Esophagus squamous epithelium (tissue), 5 donors: ENCODE measurements at places on chromosomes 12 and 14.

DNA sequence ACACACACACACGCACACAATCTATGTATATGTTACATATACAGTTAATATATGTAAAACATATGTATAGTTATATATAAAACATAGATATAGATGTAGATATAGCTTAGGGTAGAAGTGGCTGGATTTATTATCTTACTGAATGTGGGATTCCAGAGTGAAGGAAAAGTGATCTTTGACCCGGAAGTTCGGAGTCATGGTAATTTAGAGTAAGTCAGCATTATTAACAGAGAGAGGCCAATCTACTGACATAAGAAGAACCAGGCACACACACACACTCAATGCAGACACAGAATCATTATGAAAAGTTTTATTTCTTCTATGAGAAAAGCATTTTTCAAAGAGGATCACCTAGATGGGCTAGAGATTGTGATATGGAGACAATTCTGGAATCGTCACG, 384.2 kb upstream of the NOVA1 start:
- DNase-seq: no peak

- no peak for DNase-seq
These were observed 56.0 kb downstream of the MDGA2 start for GRCh38 chr14:47619392-47619791.

- no peak for DNase-seq
These were observed 169.0 kb downstream of the MON2 start for GRCh38 chr12:62635649-62636048.

DNA sequence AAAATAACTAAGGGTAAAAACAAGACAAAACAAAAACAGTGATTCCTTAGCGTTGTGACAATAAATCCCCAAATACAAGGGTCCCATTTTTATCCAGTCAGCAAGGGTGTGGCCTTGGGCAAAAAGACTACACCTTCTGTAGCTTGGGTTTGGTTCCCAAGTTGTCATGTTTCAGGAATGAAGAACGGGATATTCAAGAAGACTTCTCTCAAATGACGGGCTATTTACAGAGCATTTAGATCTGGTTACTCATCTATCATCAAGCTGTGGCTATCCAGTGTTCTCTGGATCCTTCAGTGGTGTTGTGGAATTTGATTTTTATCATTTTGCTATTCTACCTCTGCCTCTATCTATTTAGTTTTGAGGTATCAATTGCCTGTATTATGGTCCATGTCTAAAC, 219.7 kb downstream of the SLC25A21 start:
- no peak for DNase-seq

DNA sequence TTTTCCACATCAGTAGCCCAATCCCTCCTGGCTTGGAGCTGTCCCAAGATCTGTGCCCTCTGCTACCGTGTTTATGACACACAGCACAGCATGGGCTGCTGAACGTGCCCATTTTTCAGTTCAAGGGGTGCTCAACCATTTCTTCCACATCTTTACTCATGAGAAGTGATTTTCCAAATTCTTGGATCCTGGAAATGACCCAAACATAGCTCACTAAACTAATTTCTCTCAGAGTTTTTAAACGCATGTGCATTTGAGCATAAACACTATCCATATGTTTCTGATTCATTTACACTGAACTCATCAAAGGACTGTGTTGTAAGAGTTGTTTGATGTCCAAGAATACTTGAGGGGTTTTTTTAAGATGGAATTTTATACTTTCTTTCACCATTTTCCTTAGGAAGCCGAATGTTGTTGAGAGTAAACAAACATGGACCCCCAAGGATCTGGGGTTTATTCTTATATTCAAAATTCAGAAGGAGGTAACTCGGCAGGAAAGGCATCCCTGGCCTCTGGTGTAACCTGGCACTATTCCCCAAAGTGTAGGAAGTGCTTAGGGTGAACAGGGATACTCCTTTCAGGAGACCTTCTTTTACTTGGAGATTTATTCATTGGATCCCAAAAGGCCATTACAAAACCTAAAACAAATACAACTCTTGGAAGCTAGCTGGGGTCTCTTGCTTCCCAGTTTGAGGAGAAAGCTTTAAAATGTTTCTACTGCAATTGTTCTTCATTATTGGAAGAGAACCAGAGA, 215.0 kb downstream of the BMP4 start:
- no peak for DNase-seq

DNA sequence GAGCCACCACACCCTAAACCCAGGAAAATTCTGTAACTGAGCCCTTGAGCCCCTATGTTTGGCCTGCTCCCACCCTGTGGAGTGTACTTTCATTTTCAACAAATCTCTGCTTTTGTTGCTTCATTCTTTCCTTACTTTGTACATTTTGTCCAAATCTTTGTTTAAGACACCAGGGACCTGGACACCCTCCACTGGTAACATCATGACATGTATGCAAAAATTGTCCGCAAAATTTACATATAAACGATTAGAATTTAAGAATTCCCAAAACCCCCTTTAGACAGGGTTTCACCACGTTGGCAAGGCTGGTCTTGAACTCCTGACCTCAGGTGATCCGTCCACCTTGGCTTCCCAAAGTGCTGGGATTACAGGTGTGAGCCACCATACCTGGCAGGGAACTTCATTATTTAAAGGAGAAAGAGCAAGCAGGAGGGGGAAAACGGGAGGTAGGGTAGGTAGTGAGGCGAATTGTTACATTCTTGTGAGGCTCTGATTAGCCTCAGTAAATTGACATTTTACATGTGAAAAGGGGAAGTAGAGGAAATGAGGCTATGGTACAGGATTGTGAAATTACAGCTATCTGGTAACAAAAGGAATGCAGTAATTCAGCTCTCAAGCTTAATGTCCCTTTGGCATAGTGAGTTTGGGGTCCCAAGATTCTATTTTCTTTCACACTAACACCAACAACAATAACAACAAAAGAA, 27.6 kb downstream of the TUBA1A start:
- no peak for DNase-seq

GRCh38 chr12:117298648-117299225, 62.7 kb downstream of the NOS1 start:
- DNase-seq: no peak

DNA sequence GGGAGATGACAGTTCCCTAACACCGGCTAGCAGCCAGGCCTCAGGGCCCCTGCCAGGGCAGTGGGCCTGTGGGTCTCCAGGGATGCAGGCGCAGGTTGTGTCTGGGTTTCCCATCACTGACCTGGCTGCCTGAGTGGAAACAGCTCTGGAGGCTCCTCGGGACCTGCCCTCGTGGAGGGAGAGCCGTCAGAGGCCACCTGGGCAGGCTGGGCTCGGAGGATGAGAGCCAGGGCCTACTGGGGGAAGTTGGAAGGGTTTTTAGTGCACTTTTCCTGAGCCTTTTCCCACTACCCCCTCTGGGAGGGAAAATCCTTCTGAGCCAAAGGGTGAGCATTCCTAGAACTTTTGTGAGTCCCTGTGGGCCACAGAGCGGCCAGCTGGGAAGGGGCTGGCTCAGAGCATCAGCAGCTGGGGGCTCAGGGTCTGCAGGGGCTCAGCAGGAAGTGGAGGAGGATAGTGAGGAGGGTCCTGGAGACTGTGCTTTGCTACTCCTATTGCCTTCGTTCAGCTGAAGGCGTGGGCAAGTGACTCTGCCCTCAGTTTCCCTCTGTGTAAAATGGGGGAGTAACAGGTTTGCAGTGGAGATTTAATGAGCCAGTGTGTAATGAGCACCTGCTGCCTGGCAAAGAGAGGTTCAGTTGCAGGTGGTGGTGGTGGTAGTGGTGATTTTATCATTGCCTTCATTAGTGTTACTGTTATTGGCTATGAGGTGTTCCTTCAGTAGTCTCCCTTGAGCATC, 1.8 kb downstream of the SH2B3 start:
- no peak for DNase-seq

DNA sequence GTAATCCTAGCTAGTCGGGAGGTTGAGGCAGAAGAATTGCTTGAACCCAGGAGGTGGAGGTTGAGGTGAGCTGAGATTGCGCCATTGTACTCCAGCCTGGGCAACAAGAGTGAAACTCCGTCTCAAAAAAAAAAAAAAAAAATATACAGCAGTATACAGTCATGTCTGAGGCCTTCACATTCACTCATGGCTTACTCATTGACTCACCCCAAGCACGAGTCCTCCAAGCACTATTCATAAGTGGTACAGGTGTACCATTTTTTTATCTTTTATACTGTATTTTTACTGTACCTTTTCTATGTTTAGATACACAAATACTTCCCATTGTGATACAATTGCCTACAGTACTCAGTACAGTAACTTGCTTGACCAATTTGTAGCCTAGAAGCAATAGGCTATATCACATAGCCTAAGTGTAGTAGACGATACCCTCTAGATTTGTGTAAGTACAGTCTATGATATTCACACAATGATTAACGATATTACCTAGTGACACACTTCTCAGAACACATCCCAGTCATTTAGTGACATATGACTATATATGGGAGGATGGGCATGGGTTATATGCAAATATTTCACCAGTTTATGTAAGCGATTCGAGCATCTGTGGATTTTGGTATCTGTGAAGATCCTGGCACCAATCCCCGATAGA, 12.2 kb downstream of the LLPH start:
- no peak for DNase-seq
